ENCODE measurements at places on chromosomes 7 and 10.

- no peak for DNase-seq
These were observed 87.0 kb downstream of the ALOX5 start for GRCh38 chr10:45461034-45461433.

- no peak for DNase-seq
These were observed 113.3 kb downstream of the DOCK4 start for GRCh38 chr7:112092709-112093395.

- DNase-seq = no peak
These were observed 171.9 kb downstream of the GRID1 start for GRCh38 chr10:86194684-86195083.

DNA sequence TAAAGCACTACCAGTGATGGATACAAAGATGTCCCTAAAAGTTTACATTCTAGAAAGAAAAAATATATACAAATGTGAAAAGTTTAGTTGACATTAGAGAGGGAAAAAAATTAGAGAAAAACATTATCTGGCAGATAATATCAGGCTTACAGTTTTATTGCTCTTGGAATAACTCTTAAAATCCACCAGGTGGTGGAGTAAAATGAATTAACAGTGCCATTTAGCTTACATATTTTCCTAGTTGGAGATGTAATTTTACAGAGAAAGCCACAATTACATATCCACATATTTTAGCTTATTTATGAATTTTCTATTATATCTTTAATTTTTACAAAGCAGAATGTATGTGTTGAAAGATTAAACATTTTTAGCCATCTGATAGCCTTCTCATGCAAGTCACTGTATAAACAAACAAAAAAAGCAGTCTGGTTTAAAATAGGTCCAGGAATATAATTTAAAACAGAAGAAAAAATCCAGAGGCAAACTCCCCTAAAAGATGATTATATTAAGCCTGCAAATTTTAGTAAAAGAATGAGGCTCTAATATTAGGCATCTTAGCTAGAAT lies 6.5 kb downstream of the CABCOCO1 start:
- no peak for DNase-seq

DNA sequence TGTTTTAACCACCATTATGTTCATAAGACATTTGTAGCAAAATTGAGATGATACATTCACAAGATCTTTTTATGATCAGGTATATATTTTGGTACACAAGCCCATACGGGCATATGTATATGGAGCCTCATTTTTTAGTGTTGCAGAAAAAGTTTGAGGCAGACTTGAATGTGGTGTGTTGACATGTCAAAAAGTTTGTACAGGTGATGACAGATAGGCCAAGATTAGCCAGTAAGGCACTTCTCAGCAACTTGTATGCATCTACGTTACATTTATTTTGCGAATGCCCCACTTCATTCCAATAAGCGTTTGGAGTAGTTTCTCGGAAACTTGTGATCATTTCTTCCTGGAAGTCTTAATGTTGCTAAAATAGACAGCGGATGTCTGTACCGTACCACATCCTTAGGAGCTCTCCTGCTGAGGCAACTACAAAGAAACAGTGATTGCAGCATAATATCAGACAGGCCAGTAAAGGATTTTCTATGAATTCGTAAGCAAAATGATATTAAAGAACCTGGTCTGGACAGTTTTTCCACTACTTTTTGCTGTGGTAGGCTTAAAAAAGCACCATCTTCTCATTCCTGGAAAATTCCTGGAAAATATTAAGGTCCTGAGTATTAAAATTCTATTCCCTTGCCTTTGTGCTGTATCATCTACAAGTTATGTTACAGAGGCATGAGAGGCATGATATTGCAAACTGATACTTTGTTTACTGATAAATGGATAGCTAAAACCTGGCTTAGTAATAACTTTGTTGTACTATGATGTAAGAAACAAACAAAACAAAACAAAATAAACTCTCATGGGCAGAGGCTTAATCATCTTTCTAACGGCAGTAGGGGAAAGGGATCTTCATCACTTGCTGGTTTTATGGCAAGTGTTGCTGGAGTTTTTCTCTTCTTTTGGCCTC lies 153.6 kb downstream of the HDAC9 start:
- no peak for DNase-seq

GRCh38 chr10:103013416-103013815 lies 95.3 kb downstream of the CNNM2 start:
- DNase-seq = no peak

DNA sequence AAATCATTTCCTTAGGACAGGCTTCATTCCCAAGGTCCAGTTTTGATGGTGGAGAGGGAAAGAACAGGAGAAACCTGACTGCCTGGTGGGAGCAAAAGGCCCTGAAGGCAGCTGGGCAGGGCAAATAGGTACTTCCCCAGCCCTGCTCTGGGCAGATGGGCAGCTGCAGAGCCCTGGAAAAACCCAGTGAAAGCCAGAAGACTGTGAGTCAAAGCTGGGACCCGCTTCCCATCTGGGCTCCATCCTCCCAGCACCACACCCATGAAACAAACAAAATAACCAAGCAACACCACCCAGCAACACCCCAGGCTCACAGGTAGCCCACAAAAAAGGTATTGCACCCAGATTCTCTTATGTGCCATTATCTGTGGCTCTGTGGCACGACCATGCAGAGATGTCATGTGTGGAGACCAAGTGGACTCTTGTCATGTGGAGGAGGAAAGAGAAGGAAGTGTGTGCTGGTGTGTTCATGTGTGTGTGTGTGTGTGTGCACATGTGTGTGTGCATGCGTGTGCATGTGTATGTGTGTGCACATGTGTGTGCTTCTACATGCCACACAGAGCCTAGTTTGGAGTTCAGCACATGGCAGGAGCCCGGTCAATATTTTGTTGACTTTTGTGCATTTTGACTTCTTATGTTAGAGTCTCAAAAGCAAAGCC lies 9.8 kb downstream of the CLRN3 start:
- no peak for DNase-seq

DNA sequence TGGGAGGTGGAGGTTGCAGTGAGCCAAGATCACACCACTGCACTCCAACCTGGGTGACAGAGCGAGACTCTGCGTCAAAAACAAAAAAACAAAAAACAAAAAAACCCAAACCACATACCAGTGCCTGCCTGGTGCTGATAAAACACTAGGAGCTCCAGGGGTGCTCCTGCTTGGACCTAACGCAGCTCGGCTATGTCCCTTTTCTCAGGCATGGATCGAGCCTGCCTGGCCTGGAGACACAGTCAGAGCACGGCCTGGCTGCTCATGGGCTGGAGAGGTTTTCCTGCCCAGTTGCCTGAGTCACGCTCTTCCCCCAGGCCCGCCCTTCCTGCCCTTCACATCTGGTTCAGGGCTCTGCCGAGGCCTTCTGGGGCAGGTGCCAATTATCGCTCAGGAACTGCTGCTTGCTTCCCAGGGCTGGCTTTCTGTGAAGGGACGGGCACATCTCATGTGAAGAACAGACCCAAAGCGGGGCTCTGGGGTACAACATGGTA lies 12.6 kb upstream of the NPFFR1 start:
- no peak for DNase-seq

DNA sequence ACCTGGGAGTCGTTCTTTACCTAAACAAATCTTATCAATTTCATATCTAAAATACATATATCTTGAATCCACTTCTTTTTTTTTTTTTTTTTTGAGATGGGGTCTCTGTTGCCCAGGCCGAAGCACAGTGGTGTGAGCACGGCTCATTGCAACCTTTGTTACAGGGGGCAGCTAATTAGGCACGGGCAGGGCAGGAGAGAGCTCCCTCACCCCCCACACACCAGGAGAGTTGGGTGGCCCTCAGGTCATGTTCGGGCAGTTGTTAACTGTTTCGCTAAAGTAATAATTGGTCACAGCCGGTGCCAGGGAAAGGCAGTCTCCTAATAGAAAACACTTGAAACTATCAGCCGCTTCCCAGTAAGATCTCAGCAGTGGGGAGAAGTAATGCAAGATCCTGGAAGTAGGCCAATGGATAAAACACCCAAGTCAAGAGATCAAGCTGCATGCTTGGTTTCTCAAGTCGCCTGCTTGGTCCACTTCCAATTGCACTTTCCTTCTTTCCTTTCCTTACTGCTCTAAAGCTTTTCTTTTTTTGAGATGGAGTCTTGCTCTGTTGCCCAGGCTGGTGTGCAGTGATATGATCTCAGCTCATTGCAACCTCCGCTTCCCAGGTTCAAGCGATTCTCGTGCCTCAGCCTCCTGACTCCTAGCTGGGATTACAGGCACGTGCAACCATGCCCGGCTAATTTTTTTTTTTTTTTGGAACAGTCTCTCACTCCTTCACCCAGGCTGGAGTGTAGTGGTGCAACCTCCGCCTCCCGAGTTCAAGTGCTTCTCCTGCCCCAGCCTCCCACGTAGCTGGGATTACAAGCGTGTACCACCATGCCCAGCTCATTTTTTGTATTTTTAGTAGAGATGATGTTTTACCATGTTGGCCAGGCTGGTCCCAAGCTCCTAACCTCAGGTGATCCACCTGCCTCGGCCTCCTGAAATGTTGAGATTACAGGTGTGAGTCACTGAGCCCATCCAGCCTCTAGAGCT lies 21.3 kb upstream of the EFCAB10 start:
- no peak for DNase-seq

GRCh38 chr10:43118631-43119415 lies 19.4 kb upstream of the CSGALNACT2 start:
- DNase-seq = no peak

DNA sequence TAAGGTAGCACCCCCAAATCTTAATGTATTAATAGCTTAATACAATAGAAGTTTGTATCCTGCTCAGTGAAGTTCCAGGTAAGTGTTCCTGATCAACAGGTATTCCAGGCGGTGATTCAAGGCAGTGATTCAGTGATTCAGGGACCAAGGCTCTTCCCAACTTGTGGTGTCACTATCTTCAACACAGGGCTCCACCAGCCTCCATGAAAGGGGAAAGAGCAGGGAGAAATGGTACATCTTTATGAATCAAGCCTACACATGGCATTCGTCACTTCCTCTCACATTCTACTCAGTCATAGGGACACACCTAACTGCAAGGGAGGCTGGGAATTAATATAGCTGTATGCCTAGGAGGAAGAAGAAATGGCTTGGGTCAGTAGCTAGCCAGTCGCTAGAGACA lies 5.1 kb downstream of the GOLGA7B start:
- no peak for DNase-seq

DNA sequence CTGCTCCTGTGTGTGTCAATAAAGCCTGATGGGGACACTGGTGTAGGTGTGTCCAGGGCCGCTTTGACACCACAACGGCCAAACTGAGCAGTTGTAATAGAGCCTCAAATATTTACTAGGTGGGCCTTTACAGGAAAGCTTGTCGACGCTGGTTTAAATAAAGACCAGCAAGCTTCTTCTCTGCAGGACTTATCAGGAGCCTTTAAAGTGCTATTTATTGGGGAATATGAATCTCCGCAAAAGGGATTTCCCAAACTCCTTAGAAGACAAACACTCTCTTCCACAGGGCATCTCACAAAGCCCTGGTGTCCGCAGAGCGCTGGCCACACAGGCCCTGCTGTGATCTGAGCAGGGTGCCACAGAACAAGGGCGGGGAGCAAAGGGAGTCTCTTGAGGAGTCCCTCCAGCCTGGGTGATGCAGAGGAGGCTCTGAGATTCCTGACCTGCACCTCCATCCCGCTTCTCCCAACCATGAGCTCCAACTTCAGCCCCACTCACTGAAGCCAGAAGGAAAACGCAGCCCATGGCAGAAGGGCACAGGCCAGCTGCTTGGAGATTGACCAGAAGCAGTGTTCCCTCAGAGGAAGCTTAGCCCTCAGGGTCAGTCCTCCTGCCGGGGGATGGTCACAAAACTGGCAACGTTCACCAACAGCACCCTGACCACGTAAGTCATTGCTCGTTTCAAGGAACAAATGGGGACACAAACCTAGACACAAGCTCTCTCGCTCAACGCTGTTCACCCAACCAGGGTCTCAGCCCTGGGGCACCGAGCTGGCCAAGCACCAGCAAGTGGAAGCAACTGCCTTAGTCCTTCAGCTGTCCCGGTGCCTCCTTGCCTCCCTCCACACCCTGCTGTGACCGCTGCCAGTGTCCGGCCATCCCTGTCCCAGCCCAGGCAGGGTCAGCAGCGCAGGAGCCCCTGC lies 129.5 kb downstream of the OAT start:
- DNase-seq = no peak

- DNase-seq = no peak
These were observed 152.8 kb downstream of the AMPH start for GRCh38 chr7:38478404-38478803.

DNA sequence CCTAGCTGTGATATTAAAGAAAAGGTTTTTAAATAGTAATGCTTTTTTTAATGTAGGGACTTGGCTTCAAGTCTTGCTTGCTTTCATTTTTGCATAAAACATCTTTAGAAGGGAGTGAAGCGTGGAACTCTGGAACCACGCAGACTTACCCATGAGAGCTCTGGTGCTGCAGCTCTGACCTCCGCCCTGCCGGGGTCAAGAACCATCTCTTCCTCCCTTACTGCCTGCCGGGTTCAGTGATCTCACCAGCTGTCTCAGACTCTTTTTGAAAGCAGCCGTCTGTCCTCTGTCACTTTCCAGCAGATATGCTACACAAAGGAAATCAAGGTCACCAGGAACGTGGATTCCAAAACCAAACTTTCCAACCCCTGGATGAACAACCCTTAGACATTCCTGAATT lies 353.8 kb downstream of the GPR37 start:
- DNase-seq = no peak

- no peak for DNase-seq
These were observed 109.5 kb upstream of the ITGB1 start for GRCh38 chr10:33067481-33067880.

- DNase-seq = no peak
These were observed 513.9 kb downstream of the GATA3 start for GRCh38 chr10:8568401-8568800.

- DNase-seq = no peak
These were observed 7.5 kb downstream of the PIK3AP1 start for GRCh38 chr10:96712662-96713271.

DNA sequence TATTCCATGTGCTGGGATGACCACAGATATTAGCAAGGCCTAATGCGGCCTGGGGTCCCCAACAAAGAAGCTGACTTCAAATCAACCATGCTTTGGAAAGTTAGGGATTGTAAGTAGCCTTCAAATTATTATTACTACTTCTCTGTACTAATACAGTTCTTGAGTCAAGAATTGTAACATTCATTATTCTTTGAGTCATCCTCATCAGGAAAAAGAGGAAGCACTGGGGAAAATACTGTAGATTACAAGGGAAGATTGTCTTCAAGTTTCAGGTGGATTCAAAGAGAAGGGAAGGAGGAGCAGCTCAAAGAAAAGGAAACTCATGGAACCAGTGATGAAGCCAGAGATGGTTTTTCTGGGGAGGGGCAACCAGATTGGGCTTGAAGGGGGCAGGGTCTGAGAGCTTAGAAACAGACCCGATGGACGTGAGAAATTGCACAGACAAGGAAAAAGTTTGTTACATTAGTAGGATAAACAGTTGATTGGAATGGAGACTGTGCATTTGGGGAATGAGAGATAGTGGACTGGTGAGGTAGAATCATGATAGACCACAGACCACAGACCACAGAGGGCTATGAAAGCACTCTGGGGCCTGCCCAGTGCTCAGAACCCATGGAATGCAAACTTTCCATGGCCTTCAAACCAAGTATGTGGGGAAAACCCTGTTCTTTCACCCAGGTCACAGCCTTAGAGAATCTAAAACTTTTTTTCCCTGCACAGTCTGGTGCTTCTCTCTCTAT lies 209.9 kb downstream of the ZNF365 start:
- DNase-seq = no peak
